ENCODE measurements at places on chromosomes 2 and 18. TPM values are rescaled to one million over a fixed set of nuclear protein-coding genes. Genes with fewer than 3 reads are reported as not detected.

DNA sequence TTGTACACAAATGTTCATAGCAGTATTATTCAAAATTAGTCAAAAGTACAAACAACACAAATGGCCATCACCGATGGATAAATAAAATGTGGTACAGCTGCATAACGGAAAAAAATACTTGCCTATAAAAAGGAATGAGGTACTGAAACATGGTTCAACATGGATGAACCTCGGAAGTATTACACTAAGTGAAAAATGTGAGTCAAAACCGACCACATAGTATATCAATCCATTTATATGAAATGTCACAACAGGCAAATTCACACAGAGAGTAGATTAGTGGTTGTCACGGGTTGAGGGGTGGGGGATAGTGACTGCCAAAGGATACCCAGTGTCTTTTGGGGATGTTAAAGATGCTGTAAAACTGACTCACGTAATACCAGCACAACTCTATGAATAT is 3.5 kb downstream of the SS18 start:
- DNase-seq: no peak
- no peak overlapping the region for H3K4me3 ChIP-seq
- H3K27me3 ChIP-seq: no peaks in the 10 kb centered on the region
- peaks cover 40% of the 10 kb centered on the region for H3K4me1 ChIP-seq
- H3K36me3 ChIP-seq: peaks cover 17% of the 10 kb centered on the region

- peaks cover 19% of the 10 kb centered on the region for H3K4me1 ChIP-seq
- no peak overlapping the region for H3K27ac ChIP-seq
- H3K27me3 ChIP-seq: no peaks in the 10 kb centered on the region
- H3K4me3 ChIP-seq: no peak overlapping the region
- H3K36me3 ChIP-seq: no peaks in the 10 kb centered on the region
- DNase-seq: no peak
Observed at GRCh38 chr2:84674586-84674985, 158.3 kb downstream of the DNAH6 start.

The KIF5C gene
- 18.6 TPM for total RNA-seq

- no peaks in the 10 kb centered on the region for H3K36me3 ChIP-seq
- DNase-seq: no peak
- H3K4me1 ChIP-seq: no peaks in the 10 kb centered on the region
- H3K4me3 ChIP-seq: no peak overlapping the region
Observed at GRCh38 chr2:177796654-177797415, 275.7 kb downstream of the PDE11A start.

The TFCP2L1 gene
- total RNA-seq: 0.12 TPM

DNA sequence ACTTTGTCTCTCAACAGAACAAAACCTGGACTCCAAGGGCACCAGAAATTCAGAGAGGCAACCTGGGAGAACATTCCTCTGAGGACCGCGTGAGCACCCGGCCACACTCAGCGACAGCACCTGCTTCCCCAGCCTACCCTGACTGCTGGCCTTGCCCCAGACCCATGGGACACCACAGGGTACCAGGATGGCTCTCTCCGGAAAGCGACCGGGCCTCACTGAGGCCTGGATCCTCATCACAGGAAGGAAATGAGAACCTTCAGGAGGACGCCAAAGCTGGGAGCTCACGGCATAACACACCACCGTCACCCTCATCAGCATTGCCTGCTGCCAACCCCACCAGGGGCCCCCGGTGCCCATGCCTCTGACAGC is 38.9 kb downstream of the HS6ST1 start:
- peaks cover 13% of the 10 kb centered on the region for H3K4me1 ChIP-seq
- DNase-seq: no peak
- H3K4me3 ChIP-seq: no peak overlapping the region
- H3K27ac ChIP-seq: peak overlapping the region; percentile 13

The AQP12B gene
- total RNA-seq: not detected

DNA sequence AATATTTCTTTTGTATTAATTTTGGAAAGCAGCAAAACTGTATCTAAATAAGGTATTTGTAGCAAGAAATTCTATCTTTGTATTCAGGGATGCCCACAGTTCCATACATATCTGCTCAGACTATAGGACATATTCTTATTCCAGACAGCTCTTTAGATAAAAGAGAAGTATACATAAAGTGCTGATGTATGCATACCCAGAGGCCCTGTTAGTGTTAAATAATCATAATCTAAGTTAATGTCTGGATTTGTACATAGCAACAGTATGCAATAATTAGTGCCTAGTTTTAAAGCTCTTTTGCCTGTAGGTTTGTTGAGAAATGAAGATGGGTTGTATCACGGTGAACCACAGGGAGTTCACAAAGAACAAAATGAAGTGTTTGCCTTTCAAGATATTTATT is 428.0 kb upstream of the RGPD4 start:
- H3K4me1 ChIP-seq: no peaks in the 10 kb centered on the region
- H3K27me3 ChIP-seq: no peaks in the 10 kb centered on the region
- DNase-seq: no peak
- H3K36me3 ChIP-seq: no peaks in the 10 kb centered on the region
- H3K27ac ChIP-seq: no peak overlapping the region

Data from activated naive CD4-positive, alpha-beta T cell treated with anti-CD3 and anti-CD28 coated beads for 36 hours (primary cell).